Left kidney (tissue), 8 donors: ENCODE measurements at places on chromosomes 5 and 9. TPM values are rescaled to one million over a fixed set of nuclear protein-coding genes. Genes with fewer than 3 reads are reported as not detected.

The C9orf50 gene
- polyA plus RNA-seq = 0.30 TPM

DNA sequence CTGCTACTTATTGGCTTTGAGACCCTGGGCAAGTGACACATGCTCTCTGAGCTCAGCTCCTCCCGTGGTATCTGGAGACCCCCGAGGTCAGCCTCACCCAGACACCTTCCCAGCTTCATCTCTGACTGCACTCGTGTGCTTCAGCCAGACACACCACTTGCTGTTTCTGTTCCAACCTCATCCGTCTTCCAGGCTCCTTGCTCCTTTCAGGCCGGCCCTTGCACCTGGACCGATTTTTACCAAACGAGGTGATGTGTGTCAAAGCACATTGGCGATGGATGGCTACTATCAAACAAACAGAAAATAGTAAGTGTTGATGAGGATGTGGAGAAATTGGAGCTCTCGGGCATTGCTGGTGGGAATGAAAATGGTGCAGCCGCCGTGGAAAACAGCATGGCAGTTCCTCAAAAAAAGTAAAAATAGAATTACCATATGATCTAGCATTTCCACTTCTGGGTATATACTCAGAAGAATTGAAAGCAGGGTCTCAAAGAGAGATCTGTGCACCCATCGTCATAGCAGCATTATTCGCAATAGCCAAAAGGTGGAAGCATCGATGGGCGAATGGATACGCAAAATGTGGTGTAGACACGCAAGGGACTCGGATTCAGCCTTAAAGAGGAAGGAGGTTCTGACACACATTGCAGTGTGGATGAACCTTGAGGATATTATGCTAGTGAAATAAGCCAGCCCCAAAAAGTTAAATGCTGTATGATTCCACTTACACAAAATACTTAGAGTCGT, 96.1 kb upstream of the IER5L start:
- no peak for DNase-seq

DNA sequence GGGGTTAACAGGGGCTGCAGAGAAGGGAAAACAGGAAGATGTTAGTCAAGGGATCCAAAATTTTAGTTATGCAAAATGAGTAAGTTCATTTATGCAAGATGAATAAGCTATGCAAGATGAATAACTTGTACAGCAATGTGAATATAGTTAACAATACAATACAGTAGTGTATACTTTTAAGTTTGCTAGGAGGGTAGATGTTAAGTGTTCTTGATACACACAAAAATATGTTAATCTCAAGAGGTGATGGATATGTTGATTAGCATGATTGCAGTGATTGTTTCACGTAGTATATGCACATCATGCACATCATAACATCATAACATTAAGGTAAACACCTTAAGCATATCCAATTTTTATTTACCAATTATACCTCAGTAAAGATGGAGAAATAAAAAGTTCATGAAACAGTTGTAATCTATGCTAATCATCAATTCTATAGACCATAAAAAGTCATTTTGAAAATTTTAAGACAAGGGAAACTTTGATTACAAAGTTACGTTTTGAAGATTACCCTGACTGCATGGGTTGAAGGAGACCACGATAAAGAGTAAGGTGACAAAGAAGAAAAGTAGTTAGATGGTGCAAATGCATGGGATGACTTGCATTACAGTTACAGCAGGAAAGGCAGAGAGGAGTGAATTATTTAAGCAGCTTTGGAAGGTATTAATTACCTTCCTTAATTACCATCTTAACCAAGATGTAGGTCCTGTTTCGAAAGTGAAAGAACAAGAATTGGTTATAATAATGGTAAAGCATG, 31.4 kb downstream of the FAM174A start:
- no peak for DNase-seq

DNA sequence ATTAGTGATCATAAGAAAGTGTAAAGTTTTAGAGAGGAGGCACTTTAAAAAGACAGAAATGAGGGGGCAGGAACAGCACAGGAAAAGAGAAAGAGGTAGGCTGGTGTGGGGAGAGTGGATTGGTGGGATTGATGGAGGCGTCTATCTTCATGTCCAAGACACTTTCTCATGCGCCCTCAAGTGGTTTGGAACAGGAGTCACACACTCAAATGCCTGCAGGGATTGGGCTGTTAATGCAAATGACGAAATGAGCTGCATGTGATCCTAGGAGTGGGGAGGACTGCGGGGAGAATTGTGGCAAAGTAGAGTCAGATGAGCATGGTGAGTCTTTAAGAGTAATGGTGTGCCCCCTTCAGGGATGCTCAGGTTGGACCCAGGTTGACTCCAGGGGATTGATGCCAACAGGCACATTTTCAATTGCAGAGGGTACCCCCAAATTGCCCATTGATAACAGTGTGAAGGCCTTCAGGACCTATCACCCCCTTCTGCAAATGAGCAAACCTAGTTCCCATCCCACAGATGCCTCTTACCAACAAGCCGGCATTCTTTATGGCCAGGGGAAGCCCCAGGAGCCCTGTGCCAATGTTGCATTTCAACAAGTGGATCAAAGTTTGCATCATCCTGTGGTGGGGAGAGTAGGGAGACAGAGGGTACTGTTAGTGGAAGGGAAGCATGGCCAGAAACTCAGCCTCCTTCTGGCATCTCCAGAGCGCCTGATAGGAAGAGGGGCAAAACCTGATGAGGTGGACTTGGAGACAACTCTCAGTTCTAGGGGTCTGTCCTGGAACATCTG, 5.3 kb downstream of the SLC36A3 start:
- no peak for DNase-seq

DNA sequence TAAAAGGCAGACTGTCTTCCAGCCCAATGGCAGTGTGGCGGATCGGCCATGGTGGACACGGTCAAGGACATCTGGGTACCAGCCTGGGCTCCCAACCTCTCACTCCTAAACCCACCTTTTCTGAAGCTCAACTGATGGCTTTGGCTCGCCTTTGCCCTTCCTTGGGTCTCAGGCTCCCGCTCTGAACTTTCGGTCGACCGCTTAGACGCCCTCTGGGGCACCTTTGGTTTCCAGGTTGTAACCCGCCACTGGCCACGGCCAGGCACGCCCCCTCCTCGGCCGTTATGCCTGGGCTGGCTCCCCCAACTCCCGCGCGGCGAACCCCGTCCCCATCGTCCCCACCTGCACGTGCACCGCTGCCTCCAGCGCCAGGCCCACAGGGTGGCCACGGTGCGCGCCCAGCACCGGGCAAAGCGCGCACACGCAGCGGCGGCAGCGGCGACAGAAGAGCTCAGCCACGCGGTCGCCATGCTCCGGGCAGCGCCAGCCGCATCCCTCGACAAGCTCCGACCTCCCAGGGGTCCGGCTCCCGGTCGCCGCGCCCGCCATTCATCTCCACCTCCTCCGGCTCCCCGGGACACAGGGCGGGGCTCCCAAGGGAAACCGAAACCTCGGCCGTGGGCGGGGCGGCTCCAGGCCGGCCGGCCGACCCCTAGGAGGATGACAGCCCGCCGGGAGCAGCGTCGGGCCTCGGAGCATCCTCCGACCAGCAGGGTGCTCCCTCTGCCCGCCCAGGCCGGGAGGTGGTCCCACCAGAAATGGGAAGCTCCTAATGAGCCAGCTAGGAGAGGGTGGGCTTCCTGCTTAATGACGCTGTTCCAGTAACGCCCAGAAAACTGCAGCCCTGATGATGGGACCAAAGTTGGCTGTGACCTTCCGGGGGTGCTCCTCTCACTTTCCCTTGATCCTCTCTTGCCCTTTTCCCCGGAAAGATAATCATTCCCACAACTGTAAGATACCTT, at the start of gene TRIM14:
TRIM14 (minus strand) TSS at position 583 of the 962 bp plus-strand sequence; CDS start at position 549, 34 bp downstream.
- DNase-seq = peak; percentile 41

DNA sequence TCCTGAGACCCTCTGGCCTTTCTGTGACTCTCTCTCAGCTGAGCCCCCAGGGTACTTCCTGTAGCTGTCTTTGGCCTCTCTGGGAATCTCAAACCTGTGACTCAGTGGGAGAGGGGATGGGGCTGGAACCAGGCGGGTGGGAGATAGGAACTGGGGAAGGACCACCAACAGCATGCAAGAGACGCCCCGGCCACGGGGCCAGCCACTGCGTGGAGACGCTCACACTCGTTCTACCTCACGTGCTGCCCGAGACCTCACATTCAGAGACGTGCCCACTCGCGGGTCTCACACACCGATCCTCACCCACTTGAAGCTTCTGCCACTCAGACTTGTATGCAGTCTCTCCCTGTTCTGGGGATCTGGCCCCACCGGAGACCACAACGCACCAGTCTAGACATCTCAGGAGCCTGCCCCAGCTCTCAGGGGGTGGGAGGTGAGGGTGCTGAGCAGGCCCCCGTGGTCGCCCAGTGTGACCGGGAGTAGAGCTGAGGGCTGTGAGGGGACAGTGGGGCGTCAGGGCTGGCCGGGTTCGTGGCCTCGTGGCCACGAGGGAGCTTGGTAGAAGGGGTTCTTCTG, 13.8 kb downstream of the GPRIN1 start:
- no peak for DNase-seq
